B cell (primary cell): ENCODE measurements at places on chromosomes 3 and 15. TPM values are rescaled to one million over a fixed set of nuclear protein-coding genes. Genes with fewer than 3 reads are reported as not detected.

DNA sequence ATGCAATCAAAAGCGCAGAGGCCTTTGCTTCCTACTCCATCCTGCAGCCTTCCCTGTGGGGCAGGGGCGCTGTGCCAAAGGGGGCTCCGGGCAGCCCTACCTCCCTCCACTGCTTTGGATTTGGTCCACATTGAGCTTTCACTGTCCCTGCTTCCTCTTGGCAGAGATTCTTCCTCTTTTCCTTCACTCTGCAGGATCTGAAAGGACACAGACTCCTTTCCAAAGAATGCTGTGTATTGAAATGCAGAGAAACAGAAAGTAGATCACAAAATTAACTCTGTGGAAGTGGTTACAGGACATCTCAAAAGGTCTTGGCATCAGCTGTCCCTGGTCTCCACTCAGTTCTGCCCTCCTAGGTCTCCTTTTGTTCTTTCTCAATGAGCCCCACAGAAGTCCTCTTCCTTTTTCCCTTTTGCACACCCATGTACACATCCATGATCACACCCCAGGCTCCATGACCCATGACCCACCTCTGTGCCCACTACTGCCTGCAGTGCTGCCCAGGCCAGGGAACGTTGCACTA is 64.1 kb downstream of the CCR1 start:
- no peaks in the 10 kb centered on the region for H3K36me3 ChIP-seq
- H3K27me3 ChIP-seq = no peaks in the 10 kb centered on the region
- no peak overlapping the region for H3K27ac ChIP-seq
- H3K4me3 ChIP-seq = no peak overlapping the region

- H3K27ac ChIP-seq = no peak overlapping the region
- no peaks in the 10 kb centered on the region for H3K36me3 ChIP-seq
Measured at GRCh38 chr15:41494922-41495735, 1.5 kb downstream of the ITPKA start.

DNA sequence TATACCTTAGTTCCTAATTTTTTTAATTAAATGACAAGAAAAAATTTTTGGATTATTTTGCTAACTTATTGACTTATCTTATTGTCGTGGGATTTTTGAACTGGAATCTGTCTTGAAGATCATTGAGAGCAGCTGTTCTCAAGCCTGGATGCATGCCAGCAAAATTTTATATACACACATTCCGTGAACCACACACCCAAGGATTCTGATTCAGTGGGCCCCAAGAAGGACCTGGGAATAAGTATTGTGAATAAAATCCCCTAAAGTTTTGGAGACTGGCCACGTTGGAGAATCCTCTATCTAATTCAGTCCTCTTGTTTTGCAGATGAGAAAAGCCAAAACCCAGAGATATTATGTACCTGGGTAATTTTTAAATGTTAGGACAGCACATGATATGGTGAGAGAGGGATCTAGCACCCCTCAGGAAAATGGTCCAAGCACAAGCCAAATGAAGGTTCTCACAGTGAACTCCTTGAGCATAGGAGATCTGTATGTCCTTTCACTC is 55.2 kb downstream of the UNC13C start:
- H3K36me3 ChIP-seq = no peaks in the 10 kb centered on the region
- H3K4me1 ChIP-seq = no peaks in the 10 kb centered on the region
- no peaks in the 10 kb centered on the region for H3K27me3 ChIP-seq
- no peak overlapping the region for H3K27ac ChIP-seq
- DNase-seq = no peak

DNA sequence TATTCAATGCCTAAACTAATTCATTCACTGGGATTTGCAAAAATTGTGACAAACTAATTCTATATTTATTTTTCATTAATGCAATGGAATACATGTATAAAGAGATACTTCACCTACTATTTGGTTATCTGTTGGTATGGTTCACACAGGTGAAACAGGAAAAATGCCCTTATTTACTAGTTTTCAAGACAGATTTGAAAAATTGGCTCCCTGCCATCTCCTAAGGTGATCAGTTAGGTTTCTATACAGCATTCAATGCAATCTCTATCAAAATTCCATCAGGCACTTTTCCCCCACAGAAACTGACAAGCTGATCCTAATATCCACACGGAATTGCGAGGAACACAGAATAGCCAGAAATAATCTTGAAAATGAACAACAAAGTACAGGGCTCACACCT is 101.1 kb downstream of the DLG1 start:
- H3K4me1 ChIP-seq = peaks cover 3% of the 10 kb centered on the region
- H3K27me3 ChIP-seq = no peaks in the 10 kb centered on the region

- no peak overlapping the region for H3K27ac ChIP-seq
- peaks cover under 1% of the 10 kb centered on the region for H3K27me3 ChIP-seq
- no peaks in the 10 kb centered on the region for H3K36me3 ChIP-seq
- no peak overlapping the region for H3K4me3 ChIP-seq
Measured at GRCh38 chr3:160174621-160175020, 50.6 kb upstream of the C3orf80 start.

DNA sequence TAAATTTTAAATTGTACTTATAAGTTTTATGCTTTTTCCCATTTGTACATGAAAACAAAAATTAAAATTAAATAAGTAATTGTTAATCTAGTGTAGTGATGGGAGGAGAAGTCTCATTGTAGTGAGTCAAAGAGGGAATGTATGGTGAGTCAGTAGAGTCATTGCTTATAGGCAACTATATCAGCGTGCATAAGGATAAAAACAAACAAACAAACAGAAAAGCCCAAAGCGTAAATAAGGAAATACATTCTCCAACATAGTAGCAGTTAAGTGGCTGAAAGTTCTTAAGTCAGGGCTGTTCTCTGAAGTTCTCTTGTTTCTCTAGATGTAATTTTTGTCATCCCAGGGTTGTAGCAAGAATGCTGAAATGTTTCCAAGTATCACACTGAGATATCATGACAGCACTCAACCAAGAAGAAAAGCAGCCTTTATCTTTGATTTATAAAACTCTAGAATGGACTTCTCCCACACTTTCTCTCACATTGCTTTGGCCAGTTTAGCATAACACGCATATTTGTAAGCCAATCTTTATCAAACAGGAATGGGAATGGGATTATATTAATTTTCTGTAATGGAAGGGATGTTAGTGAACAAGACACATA is 184.1 kb upstream of the TP63 start:
- no peaks in the 10 kb centered on the region for H3K27me3 ChIP-seq
- H3K36me3 ChIP-seq = no peaks in the 10 kb centered on the region
- H3K4me1 ChIP-seq = no peaks in the 10 kb centered on the region
- no peak overlapping the region for H3K27ac ChIP-seq

DNA sequence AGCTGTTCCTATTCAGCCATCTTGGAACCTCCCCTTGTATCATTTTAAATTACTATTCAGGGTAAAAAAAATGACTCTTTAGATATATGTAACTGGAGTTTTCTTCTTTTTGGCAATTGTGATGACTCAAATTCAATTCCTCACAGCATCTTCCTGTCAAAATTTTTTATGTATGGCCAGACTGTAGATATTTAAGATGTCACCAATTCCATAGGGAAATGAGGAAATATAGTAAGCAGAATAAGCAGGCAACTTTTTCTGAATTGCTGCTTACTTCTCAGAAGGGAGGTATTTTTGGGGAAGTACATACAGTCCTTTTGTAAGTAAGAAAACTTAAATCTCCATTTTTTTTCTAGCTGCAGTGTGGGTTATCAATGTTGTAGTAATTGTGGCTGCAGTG is 28.8 kb downstream of the EAF2 start:
- no peak for DNase-seq
- H3K36me3 ChIP-seq = peaks cover under 1% of the 10 kb centered on the region
- H3K27me3 ChIP-seq = no peaks in the 10 kb centered on the region
- no peak overlapping the region for H3K27ac ChIP-seq
- H3K4me3 ChIP-seq = no peak overlapping the region

DNA sequence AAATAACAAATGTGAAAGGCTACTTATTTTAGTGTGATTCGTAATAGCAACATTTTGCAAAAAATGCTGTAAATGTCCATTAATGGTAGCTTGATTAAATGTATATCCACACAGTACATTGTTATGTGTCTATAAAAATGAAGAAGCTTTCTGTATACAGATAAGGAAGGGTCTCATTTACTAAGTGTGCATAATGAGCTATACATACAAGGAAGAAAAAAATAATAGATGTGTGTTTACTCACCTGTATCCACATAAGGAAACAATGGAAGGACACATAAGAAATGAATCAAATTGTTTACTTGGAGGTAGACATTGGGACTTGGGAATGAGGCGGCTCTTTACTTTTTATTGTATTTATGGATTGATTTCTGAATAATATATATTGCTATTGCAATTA is 34.9 kb downstream of the MED12L start:
- no peaks in the 10 kb centered on the region for H3K27me3 ChIP-seq
- no peak overlapping the region for H3K27ac ChIP-seq
- no peak for DNase-seq
- no peak overlapping the region for H3K4me3 ChIP-seq
- H3K4me1 ChIP-seq = no peaks in the 10 kb centered on the region

DNA sequence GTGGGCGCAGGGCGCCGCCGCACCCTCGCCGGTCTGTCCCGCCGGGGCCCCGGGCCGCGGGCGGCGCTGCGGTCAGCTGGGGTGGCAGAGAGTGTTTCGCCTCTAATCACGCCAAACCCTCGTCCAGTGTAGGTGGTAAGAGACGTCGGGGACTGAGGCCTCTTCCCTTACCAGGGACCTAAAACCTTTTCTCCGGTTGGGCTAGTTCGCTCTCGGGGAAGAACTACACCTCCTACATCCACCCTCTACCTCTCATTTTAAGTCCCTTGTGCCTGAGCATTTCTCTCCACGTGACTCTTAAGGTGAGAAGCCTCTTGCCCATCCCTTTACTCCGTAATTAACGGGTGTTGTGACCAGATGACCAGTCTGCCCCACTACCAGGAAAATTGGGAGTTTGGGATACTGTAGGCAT is 520 bp downstream of the TMEM42 start:
- no peaks in the 10 kb centered on the region for H3K27me3 ChIP-seq

SCAANT1 gene
- polyA plus RNA-seq = not detected in 2 replicates

ACTL6A gene
- 26.2 and 64.8 TPM in 2 replicates for polyA plus RNA-seq

GRK7 gene
- 0.07 and 0.12 TPM in 2 replicates for polyA plus RNA-seq

CHRNA5 gene
- 0.07 and 0.09 TPM in 2 replicates for polyA plus RNA-seq

OR5K2 gene
- not detected in 2 replicates for polyA plus RNA-seq

NECTIN3 gene
- polyA plus RNA-seq = 0.19 TPM in 1 of 2 replicates, not detected in the other
